ENCODE measurements at places on chromosomes 3 and 15. TPM values are rescaled to one million over a fixed set of nuclear protein-coding genes. Genes with fewer than 3 reads are reported as not detected.
A peak's percentile ranks its signal among the peaks of the same experiment; 100 is the strongest.

DNA sequence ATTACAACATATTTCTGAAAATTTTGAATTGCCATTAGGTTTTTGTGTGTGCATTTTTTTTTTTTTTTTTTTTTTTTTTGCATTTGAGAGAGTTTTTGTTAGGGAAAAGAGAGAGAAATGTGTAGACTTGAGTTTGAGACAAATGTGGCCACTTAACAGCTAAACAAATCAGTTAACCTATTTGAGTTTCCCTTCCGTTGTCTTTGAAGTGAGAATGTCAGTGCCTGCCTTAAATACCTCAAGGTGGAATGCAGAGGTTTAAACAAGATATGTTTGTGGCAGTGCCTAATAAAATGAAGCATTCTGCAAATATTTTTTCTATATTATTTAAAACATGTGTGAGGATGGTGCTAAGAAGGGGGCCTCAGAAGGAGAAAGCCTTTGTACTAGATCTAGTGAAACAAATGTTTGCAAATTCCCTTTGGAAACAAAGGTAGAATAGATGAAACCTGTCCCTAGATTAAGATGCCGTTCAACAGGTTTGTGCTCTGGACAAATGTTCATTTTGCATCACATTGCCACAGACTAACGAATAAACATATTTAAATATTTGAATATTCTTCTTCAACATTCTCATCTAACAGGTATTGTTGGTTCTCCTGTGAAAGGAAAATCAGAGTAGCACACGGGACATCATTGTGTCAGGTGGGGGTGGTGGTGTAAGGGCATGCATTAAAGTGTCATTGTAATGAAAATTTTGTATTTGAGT, 80.7 kb downstream of the SATB1 start:
- H3K27me3 ChIP-seq = no peaks in the 10 kb centered on the region
- peaks cover 16% of the 10 kb centered on the region for H3K36me3 ChIP-seq
- peak; percentile 11 for DNase-seq
- H3K27ac ChIP-seq = no peak overlapping the region
- no peak overlapping the region for H3K4me3 ChIP-seq
- no peaks in the 10 kb centered on the region for H3K4me1 ChIP-seq

- H3K4me1 ChIP-seq = no peaks in the 10 kb centered on the region
- H3K4me3 ChIP-seq = no peak overlapping the region
- no peaks in the 10 kb centered on the region for H3K27me3 ChIP-seq
- H3K27ac ChIP-seq = no peak overlapping the region
- DNase-seq = no peak
These were observed 44.3 kb upstream of the EIF1B start for GRCh38 chr3:40265181-40265580.

The MKRN2OS gene
- not detected for total RNA-seq

The MFSD1 gene
- 7.6 TPM for total RNA-seq

DNA sequence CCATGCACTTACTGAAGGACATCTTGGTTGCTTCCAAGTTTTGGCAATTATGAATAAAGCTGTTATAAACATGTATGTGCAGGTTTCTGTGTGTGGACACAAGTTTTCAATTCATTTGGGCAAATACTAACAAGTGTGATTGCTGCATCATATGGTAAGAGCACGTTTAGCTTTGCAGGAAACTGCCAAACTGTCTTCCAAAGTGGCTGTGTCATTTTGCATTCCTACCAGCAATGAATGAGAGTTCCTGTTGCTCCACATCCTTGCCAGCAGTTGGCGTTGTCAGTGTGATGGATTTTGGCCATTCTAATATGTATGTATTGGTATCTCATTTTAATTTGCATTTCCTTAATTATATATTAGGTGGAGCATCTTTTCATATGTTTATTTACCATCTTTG, 280.1 kb downstream of the SV2B start:
- H3K27me3 ChIP-seq = no peaks in the 10 kb centered on the region
- no peaks in the 10 kb centered on the region for H3K4me1 ChIP-seq
- no peak for DNase-seq
- no peak overlapping the region for H3K27ac ChIP-seq
- no peak overlapping the region for H3K4me3 ChIP-seq

- H3K4me3 ChIP-seq = no peak overlapping the region
- H3K27ac ChIP-seq = no peak overlapping the region
- DNase-seq = no peak
These were observed 562.6 kb downstream of the ZNF385D start for GRCh38 chr3:21188459-21188858.
